ENCODE measurements at places on chromosomes 11 and 22.
A peak's percentile ranks its signal among the peaks of the same experiment; 100 is the strongest.

DNA sequence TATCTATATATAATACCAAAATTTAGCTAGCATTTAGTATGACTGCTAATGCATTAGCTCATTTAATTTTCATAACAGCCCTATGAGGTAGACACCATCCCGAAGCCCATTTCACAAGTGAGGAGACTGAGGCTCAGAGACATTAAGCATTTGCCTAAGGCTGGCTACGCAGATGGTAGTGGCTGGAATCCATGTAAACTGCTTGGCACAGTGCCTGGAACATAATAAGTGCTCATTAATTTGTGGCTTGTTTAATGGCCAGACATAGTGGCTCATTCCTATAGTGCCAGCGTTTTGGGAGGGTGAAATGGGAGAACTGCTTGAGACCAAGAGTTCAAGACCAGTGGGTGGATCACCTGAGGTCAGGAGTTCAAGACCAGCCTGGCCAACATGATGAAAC, 17.8 kb upstream of the TP53I11 start:
- DNase-seq, result no peak

- DNase-seq, result no peak
Observed at GRCh38 chr22:38868286-38868721, 3.7 kb downstream of the CBX6 start.

- DNase-seq, result peak; percentile 44
Observed at GRCh38 chr11:63813035-63813562, at the start of gene SPINDOC. Gene SPINDOC, plus strand, starts transcription at chr11:63813456. Its CDS starts 231 bp downstream, at chr11:63813687.

DNA sequence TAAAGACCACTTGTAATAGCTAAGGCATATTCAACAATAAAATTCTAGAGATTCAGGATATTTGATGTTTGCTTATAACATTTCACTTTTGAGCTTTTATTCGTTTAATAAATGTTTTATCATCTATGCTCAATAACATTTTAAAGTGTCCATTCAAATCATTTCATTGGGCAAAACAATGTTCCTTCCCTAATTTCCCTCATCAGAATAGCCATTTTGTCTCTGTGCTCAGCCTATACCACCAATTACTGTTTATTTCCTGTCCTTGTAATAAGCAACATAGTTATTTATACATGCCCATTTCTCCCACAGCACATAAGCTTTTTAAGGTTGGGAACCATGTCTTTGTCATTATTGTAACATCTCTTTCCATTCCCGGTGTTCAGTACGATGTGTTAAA, 1.3 kb upstream of the SC5D start:
- no peak for DNase-seq

- DNase-seq, result no peak
Observed at GRCh38 chr11:37320921-37321320, 722.9 kb upstream of the RAG2 start.

DNA sequence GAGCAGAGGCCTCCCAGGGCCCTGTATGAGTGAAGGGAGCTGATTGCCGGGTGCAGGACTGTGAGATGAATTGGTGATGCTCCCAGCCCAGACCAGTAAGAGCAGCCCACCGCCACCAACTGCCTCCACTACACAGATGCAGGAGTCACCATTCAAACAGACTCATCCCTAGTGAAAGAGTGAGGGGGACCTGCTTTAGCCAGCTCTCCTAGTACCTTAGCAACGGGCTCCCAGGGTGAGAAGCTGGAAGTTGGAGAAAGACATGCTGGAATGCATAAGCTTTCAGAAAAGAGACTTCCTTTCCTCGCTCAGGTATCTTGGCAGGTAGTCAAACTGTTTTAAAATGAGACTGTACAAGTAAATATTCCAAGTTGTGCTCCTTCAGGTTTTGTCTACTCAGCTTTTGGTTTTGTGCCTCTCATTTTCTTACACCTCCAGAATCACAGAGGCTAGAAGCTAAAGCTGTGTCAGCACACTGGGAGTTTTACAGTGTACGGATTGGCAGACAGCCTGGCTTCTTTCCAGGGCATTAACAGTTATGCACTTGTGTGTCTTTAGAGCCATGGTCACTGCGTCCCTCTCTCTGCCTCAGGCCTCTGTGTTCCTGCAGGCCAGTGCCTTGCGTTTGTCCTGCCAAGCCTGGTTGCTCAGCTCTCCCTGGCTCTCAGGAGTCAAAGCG, 146.2 kb downstream of the ATXN10 start:
- no peak for DNase-seq

DNA sequence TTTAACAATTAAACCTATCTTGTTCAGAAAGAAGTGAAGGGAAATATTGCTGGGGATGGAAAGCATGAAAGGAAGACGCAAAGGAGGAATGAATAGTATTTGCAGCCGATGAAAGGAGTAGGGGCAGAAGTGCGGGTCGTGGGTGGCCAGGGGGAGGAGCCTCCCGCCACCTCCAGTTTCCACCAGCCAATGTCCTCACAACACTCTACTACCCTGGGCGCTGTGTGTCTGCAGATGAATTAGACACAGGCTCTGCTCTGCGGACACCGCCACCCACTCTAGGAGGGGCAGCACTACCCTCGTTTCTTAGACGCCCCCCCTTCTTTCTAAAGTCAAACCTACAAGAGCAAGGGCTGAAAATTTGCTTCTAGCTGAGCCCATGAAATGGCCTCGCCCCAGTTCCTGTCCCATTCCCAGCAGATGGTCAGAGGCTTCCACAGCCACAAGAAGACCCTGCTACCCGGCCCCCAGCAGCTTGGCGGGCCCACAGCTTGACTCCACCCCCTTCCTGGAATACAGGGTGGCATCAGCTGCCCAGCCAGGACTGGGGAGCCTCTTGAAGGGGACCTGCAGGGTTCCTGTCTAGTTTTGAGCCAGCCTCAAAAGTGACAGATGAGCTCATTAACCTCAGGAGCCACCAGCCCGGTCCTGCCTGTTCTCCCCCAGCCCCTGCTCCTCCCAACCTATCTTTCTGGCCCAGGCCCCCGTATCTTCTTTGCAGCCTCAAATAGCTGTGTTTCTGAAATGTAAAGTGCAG, 268.1 kb downstream of the BUD13 start:
- no peak for DNase-seq

DNA sequence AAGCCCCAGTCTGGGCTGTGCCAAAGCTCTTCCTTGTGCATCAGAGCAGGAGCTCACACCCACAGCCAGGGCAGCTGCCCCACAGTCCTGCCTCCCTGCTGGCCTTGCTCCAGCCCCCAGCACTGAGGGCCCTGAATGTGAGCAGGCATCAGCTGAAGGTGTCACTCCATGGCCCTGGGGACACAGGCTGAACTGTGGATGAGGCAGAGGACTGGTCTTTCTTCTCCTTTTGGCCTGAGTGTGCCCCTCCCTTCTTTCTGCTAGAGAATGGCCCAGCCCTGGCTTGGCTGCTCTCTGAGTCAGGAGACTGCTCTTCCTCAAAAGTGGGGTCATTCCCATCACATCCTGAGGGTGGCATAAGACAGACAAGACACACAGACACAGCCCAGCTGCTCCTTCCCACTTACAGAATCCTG, 16.2 kb downstream of the OTOG start:
- DNase-seq, result no peak

- peak; percentile 22 for DNase-seq
Observed at GRCh38 chr11:32297611-32298011, 137.7 kb downstream of the WT1 start.

GRCh38 chr22:38735126-38735464, 20.7 kb downstream of the SUN2 start:
- no peak for DNase-seq

DNA sequence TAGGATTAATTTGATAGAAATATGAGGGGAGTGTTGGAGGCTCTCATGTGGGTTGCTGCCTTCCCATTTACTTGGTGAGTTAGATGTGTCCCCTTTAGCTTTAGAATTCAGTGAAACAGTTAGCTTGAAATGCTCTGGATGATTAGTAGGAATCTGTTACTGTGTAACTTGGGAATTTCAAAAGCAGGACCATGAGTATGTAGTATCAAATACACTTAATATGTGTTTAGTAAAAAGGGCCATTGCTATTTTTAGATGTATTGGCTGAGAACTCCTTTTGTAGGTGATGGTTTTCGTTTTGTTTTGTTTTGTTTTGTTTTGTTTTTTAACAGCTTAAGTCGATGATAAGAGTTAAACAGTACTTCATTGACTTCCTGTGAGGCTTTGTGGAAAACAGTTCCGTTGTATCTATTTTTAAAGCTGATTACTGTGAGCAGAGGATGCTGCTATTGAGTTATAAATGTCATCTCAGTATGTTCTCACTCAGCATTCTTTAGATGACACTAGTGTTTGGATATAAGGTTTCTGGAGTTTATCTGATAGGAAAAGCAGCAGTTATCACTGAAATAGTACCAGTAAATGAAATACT, 53.5 kb downstream of the MCAM start:
- no peak for DNase-seq

DNA sequence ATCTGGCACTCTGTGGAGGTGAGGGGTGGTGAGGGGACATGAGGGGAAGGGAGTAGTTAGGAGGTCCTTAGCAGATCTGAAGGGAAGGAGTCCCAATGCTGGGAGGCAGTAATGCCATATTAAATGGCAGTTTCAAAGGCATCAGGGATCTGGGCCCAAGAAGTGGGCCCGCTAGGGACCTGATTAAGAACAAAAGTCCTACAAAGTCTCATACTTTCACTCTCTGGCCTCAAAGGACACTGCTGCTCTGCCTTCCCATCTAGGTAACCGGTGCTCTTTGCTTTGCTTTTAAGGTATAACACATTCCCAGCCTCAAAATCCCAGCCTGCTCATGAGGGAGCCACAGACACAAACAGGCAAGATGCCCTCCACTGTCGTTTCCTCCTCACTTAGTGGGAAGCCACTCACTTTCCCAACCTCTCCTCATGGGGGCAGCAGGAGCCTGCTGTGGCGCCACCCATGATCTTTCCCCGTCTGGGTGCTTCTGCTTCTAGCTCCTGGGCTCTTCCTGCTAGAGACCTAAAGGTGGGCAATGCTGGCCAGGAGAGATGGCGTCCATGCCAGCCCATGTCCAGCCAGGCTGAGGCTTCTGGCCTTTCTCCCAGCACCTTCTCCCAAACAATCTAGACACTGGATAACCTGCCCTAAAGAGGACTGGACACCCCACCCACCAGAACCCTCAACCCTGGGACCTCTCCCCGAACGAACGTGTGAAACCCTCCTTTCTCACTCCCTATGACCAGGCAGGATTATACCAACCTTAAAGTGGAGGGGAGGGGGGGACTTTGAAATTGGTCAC, 68.3 kb downstream of the PLEKHA7 start:
- no peak for DNase-seq

- DNase-seq, result no peak
Observed at GRCh38 chr11:109526061-109526460, 104.1 kb downstream of the C11orf87 start.

DNA sequence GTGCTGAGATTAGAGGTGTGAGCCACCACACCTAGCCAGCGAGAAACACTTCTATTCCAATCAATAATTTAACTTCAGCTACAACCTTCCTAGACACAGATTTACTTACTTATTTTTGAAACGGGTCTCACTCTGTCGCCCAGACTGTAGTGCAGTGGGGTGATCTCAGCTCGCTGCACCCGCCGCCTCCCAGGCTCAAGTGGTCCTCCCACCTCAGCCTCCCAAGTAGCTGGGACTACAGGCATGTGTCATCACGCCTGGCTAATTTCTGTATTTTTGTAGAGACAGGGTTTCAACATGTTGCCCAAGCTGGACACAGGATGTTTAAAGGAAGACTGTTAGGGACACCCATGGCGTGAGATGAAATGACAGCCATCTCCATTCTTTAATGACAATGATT, 61.3 kb downstream of the MICAL3 start:
- no peak for DNase-seq

GRCh38 chr22:27499121-27499520, 302.4 kb downstream of the MN1 start:
- DNase-seq, result no peak

DNA sequence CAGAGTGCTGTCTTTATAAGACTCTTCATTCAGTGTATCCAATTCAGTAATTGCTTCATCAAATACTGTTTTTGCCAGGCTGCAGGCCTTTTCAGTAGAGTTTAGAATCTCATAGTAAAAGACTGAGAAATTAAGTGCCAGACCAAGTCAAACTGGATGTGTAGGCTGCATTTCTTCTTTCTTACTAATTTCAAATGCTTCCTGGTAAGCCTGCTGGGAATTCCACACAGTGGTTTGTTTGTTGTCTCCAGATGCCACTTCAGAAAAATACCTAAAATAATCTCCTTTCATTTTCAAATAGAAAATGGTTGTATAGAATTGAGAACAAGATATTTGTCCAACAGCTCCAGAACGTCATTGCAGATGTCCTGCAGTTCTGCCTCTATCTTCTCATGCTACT, 34.7 kb downstream of the LDHAL6A start:
- DNase-seq, result no peak

DNA sequence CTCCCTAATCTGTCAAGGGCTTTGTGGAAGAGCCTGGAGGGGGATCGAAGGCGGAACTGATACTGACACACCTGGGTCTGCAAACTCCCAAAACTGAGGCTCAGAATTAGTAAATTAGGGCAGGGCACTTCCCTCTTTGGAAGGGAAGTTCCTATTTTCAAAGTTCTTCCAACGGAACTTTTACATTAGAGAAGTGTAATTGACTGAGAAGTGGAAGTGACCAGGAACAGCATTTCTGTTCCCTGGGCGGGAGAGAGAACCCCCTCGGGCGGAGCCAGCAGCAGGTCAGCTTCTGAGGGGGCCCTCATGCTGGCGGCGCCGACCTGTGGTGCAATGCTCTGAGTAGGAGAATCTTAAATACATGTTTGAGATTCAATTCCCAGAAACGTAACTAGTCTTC, 1.1 kb upstream of the CBL start:
- DNase-seq, result no peak

DNA sequence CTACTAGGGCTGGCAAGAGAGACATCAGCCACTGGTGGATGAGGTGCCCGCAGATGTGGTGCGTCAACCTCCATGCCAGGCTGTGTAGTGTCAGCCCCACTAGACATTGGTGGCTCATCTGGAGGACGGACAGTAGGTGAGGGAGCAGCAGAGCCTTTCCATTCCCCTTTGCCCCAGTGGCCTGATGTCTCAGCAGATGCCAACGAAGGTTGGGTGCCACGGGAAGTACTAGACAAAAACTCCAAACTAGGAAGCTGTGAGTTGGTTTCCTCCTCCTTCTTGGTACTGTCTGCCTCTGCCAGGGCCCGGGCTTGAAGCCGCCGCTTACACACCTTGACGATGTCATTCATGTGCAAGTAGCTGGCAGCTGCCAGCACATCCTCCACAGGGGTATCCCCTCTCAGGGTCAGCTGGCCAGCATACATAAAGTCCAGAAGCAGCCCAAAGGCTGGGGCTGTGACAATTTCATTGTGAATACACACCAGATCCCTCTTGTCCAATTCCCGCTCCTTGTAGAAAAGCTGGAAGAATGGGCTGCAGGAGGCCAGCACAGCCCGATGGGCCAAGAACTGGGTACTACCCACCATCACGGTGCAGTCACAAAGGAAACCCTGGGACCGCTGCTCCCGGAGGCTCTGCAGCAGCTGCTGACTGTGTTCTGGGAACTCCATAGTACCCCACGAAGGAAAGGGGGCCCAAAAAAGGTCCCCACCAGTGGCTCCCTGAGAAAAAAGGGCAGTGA, 795 bp downstream of the ZBTB3 start:
- DNase-seq, result no peak

DNA sequence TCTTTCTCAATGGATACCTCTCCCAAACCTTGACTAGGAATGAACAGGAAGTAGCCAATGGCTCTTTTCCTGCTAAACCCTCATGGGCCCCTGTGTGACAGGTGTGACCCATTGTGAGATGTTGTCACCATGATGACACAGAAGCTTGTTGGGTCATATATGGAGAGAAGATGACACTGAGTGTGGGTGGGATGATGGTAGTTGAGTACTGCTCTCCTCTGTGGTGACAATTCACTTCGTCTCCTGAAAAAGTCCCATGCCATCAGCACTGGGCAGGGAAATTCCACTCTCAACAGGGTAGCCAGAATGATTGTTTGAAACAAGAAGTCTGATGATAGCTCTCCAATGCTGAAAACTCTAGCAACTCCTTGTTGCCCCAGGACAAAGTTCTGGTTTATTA, 94.0 kb upstream of the SEZ6L start:
- no peak for DNase-seq
